ENCODE measurements at places on chromosomes 7 and 10.
A peak's percentile ranks its signal among the peaks of the same experiment; 100 is the strongest.

GRCh38 chr7:150329331-150330120 lies 6.2 kb upstream of the ACTR3C start:
- DNase-seq = no peak

GRCh38 chr7:64978497-64979203 lies 12.2 kb downstream of the ZNF117 start:
- DNase-seq = no peak

- DNase-seq = peak; percentile 87
Observed at GRCh38 chr7:105013816-105014692, at the start of gene KMT2E. TSS of gene KMT2E (plus strand) at chr7:105014205. CDS start at chr7:105040953, 26,748 bp downstream.

- DNase-seq = no peak
Observed at GRCh38 chr10:73218431-73219191, 28.4 kb downstream of the DNAJC9 start.
